ENCODE measurements at places on chromosomes 16 and 17.

DNA sequence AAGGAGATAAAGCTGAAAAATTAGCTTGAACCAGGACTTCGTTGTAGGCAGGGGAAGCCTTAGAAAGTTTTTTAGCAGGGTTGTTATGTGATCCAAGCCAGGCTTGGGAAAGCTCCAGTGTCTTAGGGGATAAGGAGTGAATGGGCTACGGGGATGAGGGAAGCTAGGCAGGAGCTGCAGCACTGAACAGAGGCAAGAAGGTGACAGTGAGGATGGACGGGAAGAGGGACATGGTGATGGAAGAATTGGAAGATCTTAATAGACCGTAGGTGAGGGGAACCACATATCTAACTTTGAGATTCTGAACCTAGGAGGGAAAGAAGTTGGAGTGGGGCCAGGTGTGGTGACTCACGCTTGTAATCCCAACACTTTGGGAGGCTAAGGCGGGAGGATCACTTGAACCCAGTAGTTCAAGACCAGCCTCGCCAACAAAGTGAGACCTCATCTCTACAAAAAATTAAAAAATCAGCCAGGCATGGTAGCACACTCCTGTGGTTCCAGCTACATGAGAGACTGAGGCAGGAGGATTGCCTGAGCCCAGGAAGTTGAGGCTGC, 3.2 kb downstream of the RHBDL3 start:
- DNase-seq = no peak

GRCh38 chr17:73901249-73901648, 257.0 kb upstream of the SDK2 start:
- no peak for DNase-seq

DNA sequence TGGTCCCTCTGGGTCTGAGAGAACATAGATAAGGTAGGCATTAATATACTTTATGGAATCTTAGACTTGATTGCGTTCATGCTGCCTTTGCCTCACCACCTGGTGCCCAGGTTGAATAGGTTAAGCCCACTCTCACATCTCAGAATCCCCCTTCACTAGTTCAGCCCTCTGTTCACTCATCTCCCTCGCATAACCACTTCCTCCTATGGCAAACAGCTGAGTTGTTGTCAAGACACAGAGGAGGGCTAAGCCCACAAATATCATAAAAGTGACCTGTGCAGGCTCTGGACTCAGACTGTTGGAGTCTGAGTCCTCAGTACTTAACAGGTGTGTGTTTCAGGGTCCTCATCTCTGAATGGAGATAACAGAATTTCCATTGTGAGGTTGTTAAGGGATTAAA, 55.7 kb downstream of the GOSR1 start:
- no peak for DNase-seq

- DNase-seq = peak; percentile 71
Observed at GRCh38 chr16:67406111-67406971, 9.9 kb downstream of the ZDHHC1 start.

GRCh38 chr17:22277595-22277994, 585.3 kb downstream of the KCNJ18 start:
- DNase-seq = no peak

DNA sequence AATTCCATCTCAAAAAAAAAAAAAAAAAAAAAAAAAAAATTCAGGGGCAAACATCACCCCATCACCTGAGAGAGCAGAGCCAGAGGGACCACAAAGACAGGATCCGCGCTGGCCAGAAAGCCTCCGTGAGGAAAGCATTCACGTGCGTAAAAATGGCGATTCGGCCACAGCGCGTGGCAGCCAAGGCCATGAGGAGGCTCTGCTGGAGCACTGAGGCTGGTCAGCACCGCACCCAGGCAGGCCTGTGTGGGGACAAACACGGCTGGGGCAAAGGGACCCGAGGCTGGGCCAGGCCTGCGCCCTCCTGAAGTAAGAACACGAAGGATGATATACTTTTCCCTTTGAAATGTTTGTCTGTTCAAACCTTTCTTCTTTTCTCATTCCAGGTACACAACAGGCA, 45.2 kb downstream of the MAP1LC3B start:
- no peak for DNase-seq

DNA sequence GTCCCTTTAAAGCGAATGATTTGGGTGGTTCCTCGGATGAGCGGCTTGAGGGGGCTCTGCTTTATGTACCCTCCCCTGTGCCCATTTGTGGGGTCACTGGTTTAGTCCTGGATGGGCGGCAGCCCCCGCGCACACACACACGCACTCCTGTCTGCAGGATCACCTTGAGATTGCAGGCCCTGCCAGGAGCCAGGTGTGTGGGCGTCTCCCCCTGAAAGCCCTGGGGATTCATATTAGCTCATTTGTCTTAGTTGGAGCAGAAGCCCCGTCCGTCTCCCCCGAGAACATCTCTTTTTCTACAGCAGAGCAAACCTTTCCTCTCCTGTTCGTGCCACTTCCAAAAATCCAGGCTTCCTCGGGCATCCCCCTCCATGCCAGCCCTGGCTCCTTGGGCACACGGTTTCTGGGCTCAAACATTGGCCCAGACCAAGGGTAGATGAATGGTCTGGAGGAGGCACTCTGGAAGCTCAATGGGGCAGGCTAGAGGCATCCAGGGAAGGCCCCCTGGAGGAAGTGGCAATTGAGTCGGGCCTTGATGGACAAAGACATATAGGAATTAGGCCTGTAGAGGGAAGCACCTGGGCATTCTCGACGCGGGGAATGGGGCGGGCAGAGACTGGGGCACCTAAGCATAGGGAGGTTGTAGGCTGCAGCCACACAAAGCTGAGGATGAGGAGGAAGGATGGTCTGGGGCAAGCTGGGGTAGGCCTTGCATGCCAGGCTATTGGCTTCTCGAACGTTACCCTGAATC, 218.5 kb upstream of the GSE1 start:
- no peak for DNase-seq

DNA sequence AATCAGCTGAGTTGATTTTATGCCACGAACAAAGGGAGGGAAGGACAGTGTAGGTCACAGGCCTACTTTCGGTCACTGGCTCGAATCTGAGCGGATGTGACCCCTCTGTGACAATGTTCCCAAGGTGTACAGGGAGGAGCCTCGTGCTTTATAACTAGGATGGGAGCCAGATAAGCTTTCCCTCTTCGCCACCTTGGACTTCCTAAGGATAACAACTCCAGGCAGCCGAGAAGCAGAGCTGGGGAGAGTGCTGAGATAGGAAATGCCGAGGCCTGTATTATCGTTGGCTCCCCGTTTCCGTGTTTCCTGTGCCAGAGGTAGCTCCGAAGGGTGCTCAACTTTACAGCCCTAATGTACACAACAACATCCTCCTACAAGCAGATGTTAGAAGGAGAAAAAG, 217.8 kb upstream of the IRX3 start:
- DNase-seq = no peak

GRCh38 chr17:64075913-64076312, 54.0 kb downstream of the ERN1 start:
- DNase-seq = no peak
